RWPE2 (cell line): ENCODE measurements at places on chromosomes 16 and 17.

DNA sequence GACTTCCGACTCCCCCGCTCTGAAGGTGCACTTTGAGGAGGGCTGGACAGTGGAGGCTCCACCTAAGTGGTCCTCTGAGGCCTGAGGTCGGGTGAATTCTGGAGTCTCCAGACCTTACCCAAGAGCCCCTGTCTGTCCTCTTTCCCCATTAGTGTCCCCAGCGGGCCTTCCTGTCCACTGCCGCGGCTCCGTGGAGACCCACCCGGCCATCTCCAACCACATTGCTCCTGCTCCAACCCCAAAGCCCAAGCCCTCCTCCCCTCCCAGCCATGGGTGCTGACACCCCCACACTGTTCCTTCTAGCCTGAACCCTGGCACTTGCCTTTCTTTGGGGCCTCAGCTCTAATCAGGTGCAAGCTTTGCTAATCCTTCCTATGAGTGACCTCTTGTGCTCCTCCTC is 283.1 kb upstream of the TNRC6C start:
- no peak for DNase-seq
- no peaks in the 10 kb centered on the region for H3K36me3 ChIP-seq
- no peak overlapping the region for H3K27ac ChIP-seq
- H3K4me3 ChIP-seq, result no peak overlapping the region
- H3K27me3 ChIP-seq, result peaks cover 56% of the 10 kb centered on the region

- H3K4me3 ChIP-seq, result no peak overlapping the region
- H3K4me1 ChIP-seq, result no peaks in the 10 kb centered on the region
- H3K36me3 ChIP-seq, result peaks cover 55% of the 10 kb centered on the region
- no peaks in the 10 kb centered on the region for H3K27me3 ChIP-seq
These were observed 1.9 kb downstream of the DUS1L start for GRCh38 chr17:82063424-82064415.

- DNase-seq, result no peak
- H3K27ac ChIP-seq, result no peak overlapping the region
- peaks cover 6% of the 10 kb centered on the region; the same call in 1 of the 2 replicates for H3K36me3 ChIP-seq
- H3K4me1 ChIP-seq, result no peaks in the 10 kb centered on the region
- no peak overlapping the region for H3K4me3 ChIP-seq
These were observed 83.0 kb downstream of the WWP2 start for GRCh38 chr16:69845181-69845580.

DNA sequence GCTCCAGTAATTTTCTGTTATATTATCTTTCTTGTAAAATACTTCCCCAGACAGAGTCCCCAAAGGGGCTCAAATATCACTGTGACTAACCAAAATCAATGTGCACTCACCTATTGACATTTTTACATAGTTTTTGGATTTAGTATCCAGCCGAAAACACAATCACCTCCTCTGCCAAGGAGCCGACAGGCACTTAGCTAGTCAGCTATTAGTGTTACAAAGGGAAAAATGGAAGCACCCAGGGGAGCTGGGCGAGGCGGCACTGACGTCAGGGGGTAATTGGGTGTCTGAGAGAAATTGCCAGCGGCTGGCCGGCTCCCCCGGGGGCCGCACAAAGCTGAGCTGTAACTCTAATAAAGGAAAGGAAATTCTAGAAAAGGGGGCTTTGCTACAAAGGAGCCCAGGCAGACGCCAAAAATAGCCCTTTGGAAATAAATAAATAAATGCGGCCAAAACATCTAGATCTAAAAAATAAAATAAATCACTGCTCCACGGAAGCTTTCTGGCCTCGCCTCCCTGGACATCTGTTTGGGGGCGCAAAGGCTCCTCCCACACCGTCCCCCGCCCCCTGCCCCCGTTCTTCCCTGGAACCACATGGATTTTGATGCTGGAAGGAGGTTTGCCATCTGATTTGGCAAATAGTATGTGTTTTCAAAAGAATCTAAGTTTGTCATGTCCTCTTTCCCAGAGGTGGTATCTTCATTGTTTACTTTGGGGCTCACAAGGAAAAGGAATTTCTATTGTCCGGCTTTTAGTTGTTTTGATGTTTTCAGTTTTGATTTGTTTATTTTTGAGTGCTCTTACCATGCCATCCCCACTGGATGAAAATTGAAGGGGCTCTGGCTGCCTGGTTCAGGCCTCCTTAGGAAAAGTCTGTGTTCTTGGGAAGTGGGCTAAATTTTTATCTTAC is 156.7 kb downstream of the ZNF423 start:
- no peak overlapping the region for H3K27ac ChIP-seq
- H3K36me3 ChIP-seq, result no peaks in the 10 kb centered on the region
- no peaks in the 10 kb centered on the region for H3K4me1 ChIP-seq
- H3K4me3 ChIP-seq, result no peak overlapping the region

GRCh38 chr16:89326721-89327120 is 109.2 kb downstream of the ZNF778 start:
- H3K27ac ChIP-seq, result peak overlapping the region; percentile 98
- H3K4me1 ChIP-seq, result peaks cover 77% of the 10 kb centered on the region
- H3K4me3 ChIP-seq, result no peak overlapping the region
- H3K27me3 ChIP-seq, result no peaks in the 10 kb centered on the region
- peak; percentile 56 for DNase-seq

GRCh38 chr17:77319211-77320043 is 178.7 kb downstream of the SEC14L1 start:
- DNase-seq, result peak; percentile 87
- peaks cover 47% of the 10 kb centered on the region for H3K36me3 ChIP-seq
- peaks cover 72% of the 10 kb centered on the region for H3K4me1 ChIP-seq
- peak overlapping the region; percentile 22 for H3K4me3 ChIP-seq
- H3K27me3 ChIP-seq, result no peaks in the 10 kb centered on the region
- peak overlapping the region; percentile 98 for H3K27ac ChIP-seq

DNA sequence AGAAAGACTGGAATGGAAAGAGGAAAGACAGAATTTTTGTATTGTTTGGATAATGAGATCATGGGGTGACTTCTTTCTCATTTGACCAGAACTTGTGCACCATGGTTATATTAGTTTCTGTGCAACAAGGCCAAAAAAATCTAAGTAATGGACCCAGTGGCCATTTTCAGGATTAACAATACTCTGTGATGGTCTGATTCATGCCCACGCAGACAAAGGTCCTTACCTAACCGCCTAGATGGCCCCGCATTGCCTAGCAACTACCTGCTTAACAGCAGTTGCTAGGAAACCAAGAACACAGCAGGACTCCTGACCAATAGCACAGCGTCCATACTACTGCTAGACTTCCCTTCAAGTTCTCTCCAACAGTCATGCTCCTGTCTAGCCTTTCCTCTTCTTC is 22.4 kb downstream of the MIS12 start:
- DNase-seq, result no peak
- no peaks in the 10 kb centered on the region for H3K27me3 ChIP-seq
- H3K4me1 ChIP-seq, result no peaks in the 10 kb centered on the region
- no peak overlapping the region for H3K27ac ChIP-seq
- peaks cover 4% of the 10 kb centered on the region; the same call in 1 of the 2 replicates for H3K36me3 ChIP-seq
- H3K4me3 ChIP-seq, result no peak overlapping the region

GRCh38 chr17:17108451-17109049 is 66.3 kb downstream of the MPRIP start:
- peaks cover 19% of the 10 kb centered on the region for H3K36me3 ChIP-seq
- peak overlapping the region; percentile 1 for H3K27ac ChIP-seq
- no peak overlapping the region for H3K4me3 ChIP-seq
- no peaks in the 10 kb centered on the region for H3K27me3 ChIP-seq
- no peak for DNase-seq

GRCh38 chr16:74019612-74020011 is 277.0 kb upstream of the PSMD7 start:
- H3K4me3 ChIP-seq, result no peak overlapping the region
- no peak overlapping the region for H3K27ac ChIP-seq
- no peaks in the 10 kb centered on the region for H3K4me1 ChIP-seq
- H3K27me3 ChIP-seq, result peaks cover 37% of the 10 kb centered on the region

GRCh38 chr16:30585022-30585399 is 486 bp downstream of the ZNF785 start:
- no peaks in the 10 kb centered on the region for H3K4me1 ChIP-seq
- no peaks in the 10 kb centered on the region for H3K27me3 ChIP-seq
- peak overlapping the region; percentile 69 for H3K27ac ChIP-seq
- H3K4me3 ChIP-seq, result peak overlapping the region; percentile 59

- no peak overlapping the region for H3K4me3 ChIP-seq
- no peak overlapping the region for H3K27ac ChIP-seq
- DNase-seq, result no peak
- H3K27me3 ChIP-seq, result no peaks in the 10 kb centered on the region
- peaks cover 6% of the 10 kb centered on the region for H3K4me1 ChIP-seq
These were observed 30.9 kb downstream of the DCAKD start for GRCh38 chr17:45020354-45021138.

- no peak overlapping the region for H3K4me3 ChIP-seq
- DNase-seq, result no peak
- H3K36me3 ChIP-seq, result no peaks in the 10 kb centered on the region
- no peaks in the 10 kb centered on the region for H3K4me1 ChIP-seq
- no peaks in the 10 kb centered on the region for H3K27me3 ChIP-seq
- no peak overlapping the region for H3K27ac ChIP-seq
These were observed 229.0 kb downstream of the SNX29 start for GRCh38 chr16:12205378-12206097.

DNA sequence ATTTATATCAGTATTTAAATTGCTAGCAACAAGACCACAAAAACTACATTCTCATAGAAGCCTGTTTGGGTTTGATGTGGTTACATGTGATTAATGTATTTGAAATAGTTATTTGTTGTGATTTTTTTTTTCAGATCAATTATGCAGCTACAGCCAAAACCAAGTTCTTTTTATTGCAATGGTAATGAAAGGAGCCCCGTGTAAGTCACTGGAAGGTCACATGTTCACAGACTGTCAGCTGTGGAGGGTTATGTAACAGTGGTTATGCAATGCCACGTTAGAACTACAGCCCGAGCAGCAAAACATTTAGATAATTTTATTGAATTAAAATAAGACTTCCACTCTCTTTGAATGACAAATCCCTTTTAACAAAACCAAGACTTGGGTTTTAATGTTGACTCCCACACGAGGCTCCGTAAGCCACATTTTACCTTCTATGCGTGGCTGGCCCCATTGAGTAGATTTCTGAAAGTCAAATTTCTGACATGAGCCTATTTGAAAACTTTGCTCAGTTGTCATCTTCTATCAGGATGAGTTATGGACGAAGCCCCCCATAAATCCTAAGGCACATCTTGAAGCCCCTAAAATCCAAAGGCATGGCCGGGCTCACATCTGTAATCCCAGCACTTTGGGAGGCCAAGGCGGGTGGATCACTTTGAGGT is 41.8 kb upstream of the SEC14L1 start:
- H3K27ac ChIP-seq, result no peak overlapping the region
- peaks cover 49% of the 10 kb centered on the region for H3K36me3 ChIP-seq
- H3K4me1 ChIP-seq, result no peaks in the 10 kb centered on the region
- H3K4me3 ChIP-seq, result no peak overlapping the region
- no peak for DNase-seq

GRCh38 chr17:73595479-73595878 is 48.8 kb downstream of the SDK2 start:
- H3K4me3 ChIP-seq, result no peak overlapping the region
- peaks cover 6% of the 10 kb centered on the region for H3K4me1 ChIP-seq
- H3K27me3 ChIP-seq, result no peaks in the 10 kb centered on the region

DNA sequence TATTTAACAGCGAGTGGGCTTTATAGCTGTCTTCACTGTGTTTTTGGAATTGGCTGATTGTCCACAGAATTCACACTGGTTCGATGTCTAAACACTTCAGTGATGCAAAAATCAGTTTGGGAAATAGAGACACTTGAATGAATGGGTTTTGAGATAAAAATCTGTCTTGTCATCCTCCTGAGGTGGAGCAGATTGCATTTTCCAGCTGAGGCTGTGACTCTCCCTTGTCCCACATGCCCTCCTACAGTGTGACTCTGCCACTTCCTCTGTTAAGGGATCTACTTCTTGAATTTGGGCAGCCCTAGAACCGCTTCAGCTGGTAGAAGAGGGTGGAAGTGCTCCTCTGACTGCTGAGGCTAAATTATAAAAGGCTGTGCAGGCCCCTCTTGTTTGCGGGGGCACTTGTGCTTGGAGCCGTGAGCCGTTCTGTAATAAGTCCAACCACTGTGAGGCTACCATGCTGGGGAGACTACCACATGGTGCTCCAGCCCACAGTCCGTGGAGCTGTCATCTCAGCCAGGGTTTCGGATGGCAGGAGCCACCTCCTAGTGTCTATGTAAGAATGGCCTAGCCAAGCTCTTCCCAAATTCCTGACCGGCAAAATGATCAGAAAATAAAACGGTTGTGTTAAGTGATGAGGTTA is 175.9 kb downstream of the SPECC1 start:
- H3K4me1 ChIP-seq, result peaks cover 19% of the 10 kb centered on the region
- H3K36me3 ChIP-seq, result no peaks in the 10 kb centered on the region
- H3K27ac ChIP-seq, result no peak overlapping the region
- no peak overlapping the region for H3K4me3 ChIP-seq
- DNase-seq, result no peak
- no peaks in the 10 kb centered on the region for H3K27me3 ChIP-seq

DNA sequence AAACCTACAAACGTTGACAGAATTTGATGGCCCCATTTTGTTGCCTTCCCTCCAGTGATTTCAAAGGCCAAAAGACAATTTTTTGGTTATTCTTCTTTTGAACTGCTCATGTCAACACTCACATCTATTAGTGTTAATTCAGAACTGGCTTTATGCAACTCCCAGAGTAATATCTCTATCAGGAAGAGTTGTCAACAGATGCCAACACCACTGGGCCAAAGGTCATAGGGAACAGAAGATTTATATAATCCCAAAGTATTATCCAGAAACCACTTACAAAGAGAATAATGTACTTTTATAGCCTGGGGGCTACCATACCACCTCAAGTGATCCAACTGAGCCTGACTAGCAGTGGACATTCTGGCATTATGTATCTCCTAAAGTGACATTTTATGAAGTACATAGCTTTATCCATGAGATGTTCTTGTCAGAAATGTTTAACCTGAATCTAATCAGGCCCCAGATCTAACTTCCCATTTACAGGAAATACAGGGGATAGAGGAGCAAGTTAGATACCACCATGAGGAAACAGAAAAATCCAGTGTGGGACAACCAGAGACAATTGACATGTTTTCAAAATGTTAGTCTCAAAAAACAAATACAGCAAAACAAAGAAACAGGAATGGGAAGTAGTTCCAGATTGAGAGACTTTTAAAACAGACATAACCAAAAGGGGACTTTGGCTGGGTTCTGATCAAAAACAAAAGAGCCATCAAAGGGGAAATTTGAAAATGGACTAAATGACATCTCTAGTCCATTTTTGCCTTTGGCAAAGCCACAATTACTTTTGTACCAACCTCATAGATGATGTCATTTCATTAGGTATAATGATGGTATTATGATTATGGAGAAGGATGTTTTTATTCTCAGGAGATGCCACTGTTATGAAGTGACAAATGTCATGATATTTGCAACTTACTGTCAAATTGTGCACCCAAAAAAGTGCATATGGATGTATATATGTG is 18.5 kb downstream of the FAM117A start:
- no peaks in the 10 kb centered on the region for H3K36me3 ChIP-seq
- H3K27me3 ChIP-seq, result no peaks in the 10 kb centered on the region
- H3K4me3 ChIP-seq, result no peak overlapping the region
- no peaks in the 10 kb centered on the region for H3K4me1 ChIP-seq
- H3K27ac ChIP-seq, result no peak overlapping the region

DNA sequence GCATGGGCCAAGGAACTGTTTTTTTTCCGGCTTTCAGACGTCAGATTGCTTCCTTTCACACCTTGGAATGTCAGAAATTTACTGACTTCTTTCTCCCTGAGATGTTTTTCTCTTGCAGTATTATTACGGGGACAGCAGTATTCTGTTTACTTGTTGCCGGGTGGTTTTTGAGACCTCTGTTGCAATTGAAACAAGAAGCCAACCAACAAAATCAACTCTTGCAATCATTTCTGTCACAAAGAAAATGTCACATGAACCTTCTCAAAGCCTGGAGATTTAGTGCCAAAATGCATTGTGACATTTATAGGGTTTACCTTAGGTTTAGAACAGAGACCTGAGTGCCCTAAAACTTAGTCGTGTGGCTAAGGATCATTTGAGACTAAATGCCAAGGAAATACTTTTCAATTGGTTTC is 174.3 kb downstream of the MAP2K6 start:
- no peaks in the 10 kb centered on the region for H3K36me3 ChIP-seq
- no peak overlapping the region for H3K4me3 ChIP-seq
- DNase-seq, result no peak
- no peaks in the 10 kb centered on the region for H3K27me3 ChIP-seq
